Esophagus squamous epithelium (tissue), 5 donors: ENCODE measurements at places on chromosomes 7 and 10.

GRCh38 chr7:156618078-156618779 lies 22.3 kb upstream of the RNF32 start:
- no peak for DNase-seq

DNA sequence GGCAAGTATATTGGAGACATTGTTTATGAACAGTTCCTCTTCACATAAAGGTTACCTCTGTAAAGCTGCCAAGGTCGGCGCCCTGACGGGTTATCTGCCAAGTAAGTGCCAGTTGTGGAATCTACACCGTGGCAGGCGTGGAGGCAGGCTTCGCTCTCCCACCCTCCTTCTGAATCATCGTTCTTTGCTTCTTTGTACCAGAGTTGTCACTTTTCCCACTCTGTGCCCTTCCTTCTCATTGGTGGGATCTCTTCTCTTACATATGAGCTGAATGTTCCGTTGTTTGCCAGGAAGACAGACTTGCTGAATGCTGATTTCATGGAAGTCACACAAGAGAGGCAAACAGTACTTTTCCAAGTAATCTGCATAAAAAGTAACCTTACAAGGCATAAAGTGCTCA lies 40.6 kb upstream of the PTPRZ1 start:
- DNase-seq: no peak

DNA sequence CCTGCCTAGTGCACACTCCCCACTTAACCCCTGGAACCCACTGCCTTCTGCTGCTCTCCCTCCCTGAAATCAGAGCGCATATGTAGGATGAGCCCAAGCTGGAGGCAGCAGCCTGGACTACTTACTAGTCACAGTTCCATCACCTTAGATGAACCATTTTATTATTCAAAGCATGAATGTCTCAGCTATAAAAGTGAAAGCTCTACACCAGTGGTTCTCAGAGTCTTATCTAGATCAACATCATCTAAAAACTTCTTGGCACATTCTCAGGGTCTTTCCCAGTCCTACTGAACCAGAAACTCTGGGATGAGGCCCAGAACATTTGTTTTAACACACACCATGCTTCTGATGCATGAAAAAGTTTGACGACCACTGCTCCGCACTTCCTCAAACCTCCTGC lies 100.3 kb upstream of the ANK3 start:
- DNase-seq: no peak

- DNase-seq: no peak
These were observed 323.4 kb upstream of the DGKB start for GRCh38 chr7:15225981-15226380.

DNA sequence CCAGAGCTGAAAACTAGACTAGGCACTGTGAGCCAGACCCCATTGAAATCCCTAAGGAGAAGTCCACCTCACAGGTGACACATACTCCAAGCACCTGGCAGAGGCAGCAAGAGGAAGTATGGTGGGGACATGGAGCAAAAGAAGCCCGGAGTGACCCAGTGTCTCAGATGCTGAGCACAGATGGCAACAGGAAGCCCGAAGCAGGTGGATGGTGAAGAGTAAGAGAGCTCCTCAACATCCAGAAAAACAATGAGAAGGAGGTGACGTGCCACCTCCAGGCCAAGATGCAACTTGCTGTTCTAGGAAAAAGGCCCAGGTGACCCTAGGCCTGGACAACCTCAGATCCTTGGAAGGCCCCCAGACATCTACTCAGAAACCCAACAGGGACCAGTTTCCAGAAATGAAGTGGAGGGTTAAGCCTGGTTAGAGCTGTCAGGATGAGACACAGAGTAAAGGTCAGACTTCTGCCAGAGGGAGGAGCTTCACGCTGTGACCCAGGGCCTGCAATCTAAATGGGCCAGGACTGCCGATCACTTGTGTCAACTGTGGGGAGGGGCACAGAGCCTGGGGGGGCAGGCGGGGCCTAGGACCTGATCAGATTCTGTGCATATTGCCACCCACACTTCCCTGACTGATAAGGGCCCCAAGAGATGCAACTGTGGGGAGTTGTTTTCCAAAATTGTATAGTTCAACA lies 2.4 kb upstream of the COBL start:
- no peak for DNase-seq

DNA sequence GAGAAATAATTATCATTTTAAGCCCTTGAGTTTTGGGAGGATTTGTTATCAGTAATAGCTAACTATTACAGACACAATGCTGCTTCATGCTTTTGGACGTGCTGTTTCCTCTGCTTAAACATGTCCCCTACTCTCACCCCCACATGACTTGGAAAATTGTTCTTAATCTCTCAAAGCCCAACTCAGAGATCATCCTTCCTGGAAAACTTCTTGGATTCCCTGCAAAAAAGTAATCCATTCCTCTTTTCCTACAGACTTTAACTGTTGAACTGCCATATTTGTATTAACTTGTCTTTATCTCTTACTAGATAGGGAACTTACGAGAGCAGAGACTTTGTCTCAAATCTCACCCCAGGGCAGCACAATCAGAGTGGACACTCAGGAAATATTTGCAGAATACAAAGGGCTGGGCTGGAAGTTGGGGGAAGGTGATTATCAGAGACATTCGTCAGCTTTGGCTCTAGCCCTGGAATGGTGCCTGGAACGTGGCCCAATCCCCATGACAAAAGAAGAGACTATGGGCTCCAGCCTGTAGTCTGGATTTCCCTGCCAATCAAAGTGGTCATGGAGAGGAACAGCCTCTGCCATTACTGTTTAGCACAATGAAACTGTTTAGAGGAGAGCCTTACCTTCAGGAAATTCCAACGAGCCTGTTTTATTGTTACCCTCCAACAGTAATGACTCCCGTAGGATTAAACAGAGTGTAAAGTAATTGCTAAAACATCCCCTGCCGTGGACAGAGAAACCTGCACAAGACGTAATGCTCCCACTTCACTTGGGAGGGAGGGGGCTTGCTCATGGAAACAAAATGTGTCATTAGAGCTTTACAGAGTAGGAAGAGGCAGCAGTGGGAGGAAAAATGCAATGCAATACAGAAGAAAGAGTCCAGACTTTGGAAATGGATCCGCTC lies 140.4 kb upstream of the AUTS2 start:
- DNase-seq: no peak

GRCh38 chr10:95785317-95785716 lies 29.4 kb downstream of the ENTPD1 start:
- DNase-seq: no peak

GRCh38 chr10:84291384-84291783 lies 37.0 kb upstream of the CCSER2 start:
- no peak for DNase-seq

DNA sequence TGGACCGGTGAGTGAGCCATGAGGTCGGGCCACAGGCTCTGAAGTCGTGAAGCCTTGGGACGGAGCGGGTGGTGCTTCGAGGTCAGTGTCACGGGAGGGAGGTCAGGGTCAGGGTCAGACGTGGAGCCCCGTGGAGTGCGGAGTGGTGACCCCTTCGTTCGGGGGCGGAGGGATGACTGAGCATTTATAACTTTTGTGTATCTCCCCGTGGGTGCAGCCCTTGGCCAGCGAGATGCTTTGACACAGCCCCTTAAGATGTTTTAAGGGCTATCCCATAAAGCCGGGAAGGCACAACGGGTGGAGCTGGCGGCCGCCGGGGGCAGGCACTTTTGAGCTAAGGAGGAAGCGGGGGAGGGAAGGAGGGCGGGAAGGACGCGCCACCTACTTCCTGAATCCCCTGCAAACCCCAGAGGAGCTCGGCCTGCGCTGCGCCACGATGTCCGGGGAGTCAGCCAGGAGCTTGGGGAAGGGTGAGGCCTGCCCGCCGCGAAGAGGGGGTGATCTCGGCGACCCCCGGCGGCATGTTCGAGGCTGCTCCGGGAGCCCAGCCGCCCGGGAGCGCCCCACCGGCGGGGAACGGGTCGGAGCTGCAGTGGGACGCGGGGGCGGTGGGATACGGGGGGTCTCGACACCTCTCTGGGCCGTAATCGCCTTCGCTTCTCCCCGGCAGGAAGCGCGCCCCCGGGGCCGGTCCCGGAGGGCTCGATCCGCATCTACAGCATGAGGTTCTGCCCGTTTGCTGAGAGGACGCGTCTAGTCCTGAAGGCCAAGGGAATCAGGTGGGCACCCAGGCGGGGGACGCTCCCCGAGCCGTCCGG lies at the start of gene GSTO1:
GSTO1 (plus strand) TSS at position 400 of the 818 bp plus-strand sequence; CDS start at position 437, 37 bp downstream.
- DNase-seq: no peak

GRCh38 chr10:132497861-132498561 lies 39.6 kb upstream of the INPP5A start:
- DNase-seq: no peak

- DNase-seq: no peak
These were observed 938.4 kb downstream of the SORCS1 start for GRCh38 chr10:106226142-106226541.

DNA sequence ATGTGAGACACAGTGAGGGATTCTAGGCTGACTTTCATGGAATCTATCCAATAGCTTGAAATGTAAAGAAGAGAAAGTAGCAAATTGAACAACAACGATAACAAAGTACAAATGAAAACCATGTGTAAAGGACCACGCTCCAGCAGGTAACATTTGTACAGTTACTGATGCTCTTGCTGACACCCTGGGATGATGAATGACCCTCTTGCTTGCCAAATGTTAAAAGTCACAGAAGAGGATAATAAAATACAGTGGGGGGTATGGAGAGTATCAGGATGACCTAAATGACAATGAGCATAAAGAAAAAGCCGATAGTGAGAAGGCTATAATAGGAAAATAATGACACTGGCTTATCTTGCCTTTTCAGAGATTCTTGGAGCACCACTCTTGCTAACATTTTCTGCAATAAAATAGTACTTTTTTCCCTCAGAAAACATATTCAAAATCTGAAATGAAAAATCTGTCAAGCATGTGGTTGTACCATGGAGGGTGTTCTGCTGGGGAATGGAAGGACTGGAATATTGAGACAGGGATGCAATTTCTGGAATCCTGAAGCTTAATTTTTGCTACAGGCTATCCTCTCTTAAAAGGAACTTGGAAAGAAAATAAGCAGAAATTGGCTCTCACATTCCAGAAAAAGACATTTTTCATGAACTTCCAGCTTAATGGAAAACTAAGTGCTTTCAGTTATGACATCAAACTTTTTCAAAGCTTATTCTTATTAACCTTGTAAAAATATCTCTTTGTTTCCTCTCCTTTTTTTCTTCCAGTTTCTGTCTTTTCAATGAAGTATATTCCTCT lies 303.2 kb upstream of the GHITM start:
- DNase-seq: no peak

- no peak for DNase-seq
These were observed 87.3 kb downstream of the PALS2 start for GRCh38 chr7:24660546-24660945.

- DNase-seq: no peak
These were observed 5.9 kb downstream of the TSPAN33 start for GRCh38 chr7:129150199-129150996.

GRCh38 chr7:66556549-66557213 lies 72.0 kb upstream of the KCTD7 start:
- no peak for DNase-seq

DNA sequence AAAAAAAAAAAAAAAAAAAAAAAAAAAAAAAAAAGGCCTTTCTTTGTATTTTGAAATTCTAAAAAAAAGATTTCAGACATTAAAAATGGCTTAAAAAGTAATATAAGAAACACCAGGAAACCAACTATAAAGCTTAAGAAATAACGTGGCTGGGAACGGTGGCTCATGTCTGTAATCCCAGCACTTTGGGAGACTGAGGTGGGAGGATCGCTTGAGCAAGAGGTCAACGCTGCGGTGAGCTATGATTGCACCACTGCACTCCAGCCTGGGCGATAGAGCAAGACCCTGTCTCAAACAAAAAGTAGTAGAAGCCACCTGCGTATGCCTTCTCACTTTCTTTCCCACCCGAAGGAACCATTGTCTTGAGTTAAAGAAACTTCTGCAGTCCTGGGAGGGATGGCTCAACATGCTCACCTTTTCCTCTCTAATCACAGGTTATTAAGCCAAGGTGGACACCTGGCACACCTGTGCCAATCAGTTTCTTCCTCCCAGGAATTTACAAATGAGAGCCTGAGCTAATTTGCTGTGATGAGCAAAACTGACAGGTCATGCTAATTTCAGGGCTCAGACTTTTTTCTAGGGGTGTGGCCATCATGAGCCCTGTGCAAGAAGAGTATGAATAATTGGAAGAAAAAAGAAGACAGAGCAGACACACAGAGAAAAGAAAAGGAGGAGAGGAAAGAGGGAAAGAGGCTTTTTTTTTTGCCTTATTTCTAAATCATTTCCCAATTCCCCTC lies 72.0 kb upstream of the PARD3 start:
- no peak for DNase-seq

GRCh38 chr10:45811075-45811474 lies 36.2 kb downstream of the AGAP4 start:
- DNase-seq: no peak

DNA sequence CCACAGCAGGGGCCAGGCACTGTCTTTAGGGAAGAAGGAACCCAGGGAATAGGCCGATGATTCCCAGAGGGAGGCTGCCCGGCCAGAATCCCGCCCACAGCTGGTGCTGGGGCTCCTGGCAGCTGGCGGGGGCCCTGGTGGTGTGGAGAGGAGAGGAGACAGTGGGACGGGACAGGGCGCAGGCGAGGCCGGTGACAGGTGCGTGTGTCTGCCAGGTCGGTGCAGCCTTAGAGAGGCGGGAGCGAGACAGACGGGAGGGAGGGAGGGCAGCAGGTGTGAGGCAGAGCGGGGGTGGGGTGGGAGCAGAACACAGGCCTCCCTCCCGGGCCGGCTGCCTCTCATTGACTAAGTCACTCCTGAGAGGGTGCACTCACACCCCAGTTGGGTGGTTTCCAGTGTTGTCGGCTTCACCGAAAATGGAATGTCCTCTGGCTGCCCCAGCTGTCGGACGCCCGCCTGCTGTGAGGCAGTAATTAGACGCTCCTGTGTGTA lies 55.2 kb downstream of the ELFN1 start:
- no peak for DNase-seq

DNA sequence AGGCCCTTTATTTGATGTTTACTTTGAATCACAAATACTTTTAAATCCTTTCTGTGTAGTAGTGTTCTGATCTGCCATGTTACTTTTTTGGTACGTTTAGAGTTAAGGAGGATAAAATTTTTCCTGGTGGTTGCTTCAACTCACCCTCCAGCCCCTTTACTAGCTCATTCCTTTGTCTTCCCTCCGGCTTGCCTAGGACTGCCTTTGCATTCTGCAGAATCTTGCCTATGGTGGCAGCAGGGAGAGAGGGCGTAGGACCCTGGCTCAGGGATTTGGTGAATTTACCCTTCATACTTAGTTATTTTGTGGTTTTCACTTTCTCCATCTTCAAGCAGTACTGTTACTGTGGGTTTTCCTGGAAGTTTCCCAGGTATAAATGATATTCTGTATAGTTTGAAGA lies 833.5 kb downstream of the XPNPEP1 start:
- no peak for DNase-seq

DNA sequence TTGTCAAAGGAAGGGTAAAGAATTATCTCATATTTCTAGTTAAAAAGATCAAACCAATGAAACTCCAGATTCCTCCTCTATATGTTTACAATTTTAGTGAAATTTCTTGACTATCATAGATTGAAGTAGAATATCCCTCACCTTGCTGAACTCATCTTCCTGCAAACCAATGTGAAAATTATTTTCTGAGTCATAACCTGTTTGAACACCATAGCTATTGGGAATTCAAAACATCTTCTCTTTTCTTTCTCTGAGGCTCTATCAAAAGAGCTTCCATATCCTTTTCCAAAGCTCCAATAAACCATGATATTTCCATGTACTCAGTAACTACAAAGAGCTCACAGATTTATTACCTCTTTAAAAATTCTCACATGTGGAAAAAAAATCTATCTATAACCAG lies 134.3 kb downstream of the DOCK4 start:
- DNase-seq: no peak

GRCh38 chr7:24721481-24722001 lies 35.7 kb downstream of the GSDME start:
- no peak for DNase-seq
